Endothelial cell of umbilical vein (primary cell): ENCODE measurements at places on chromosomes 16 and 17.

DNA sequence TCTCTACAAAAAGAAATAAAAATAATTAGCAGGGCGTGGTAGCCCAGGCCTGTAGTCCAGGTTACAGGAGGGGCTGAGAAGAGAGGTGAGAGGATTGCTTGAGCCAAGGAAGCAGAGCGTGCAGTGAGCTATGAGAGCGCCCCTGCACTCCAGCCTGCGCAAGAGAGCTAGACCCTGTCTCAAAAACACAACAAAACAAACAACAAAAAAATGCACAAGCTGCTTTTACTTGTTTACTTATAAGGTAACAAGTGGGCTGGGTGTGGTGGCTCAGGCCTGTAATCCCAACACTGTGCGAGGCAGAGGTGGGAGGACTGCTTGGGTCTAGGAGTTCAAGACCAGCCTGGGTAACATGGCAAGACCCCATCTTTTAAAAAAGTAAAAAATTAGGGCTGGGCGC is 1.7 kb downstream of the CYTH1 start:
- DNase-seq, result no peak

- no peak for DNase-seq
Observed at GRCh38 chr17:61475726-61476125, 23.5 kb downstream of the TBX4 start.

DNA sequence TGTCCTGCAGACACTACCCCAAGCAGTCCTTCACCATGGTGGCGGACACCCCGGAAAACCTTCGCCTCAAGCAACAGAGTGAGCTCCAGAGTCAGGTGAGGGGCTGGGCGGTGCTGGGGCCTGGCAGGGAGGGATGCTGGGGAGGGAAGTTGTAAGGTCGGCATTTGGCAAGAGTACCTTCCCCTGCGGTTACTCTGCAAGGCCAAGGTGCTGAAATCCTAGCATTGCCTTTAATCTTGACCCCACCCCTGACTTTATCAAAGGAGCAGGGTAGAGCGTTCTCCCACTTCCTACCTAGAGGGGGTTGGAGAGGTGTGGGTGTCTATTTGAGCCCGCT is 20.5 kb downstream of the LASP1 start:
- no peak for DNase-seq

GRCh38 chr16:12009462-12009861 is 32.9 kb downstream of the SNX29 start:
- DNase-seq, result no peak

DNA sequence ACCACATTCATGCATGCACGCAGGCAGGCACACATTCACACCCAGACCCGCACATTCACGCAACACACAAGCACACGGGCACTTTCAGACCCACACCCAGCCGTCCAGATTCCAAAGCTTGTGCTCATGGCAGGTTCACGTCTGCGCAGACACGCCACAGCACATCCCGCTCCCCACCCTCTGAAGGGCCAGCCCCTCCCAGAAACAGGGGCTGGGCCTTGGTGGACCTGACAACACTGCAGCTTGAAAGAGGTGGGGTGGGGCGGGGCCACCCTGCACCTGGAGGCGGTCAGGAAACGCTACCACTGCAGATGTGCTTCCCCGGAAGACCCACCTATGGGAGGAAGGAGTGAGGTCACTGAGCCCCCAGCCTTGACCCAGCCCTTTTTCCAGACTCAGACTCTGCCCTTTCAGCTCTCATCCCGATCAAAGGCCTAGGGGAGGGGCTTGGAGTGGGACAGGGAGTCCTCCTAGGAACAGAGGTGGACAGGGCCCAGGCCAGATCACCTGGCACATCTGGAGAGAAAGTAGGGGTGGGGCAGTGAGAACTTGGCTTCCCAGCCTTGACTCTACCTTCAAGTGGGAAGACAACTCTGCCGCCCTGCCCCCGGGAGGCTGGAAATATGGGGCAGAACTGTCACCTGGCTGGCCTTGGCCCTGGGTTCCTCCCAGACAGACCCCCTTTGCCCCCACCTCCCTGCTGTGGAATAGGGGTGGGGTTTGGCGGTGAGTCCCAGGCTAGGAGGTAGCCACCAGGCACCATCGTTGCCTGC is 11.0 kb downstream of the P3H4 start:
- no peak for DNase-seq

GRCh38 chr17:81934850-81935708 is 2.0 kb downstream of the PYCR1 start:
- no peak for DNase-seq

- DNase-seq, result peak; percentile 93
Observed at GRCh38 chr17:67390646-67391361, 13.7 kb downstream of the PITPNC1 start.

- DNase-seq, result no peak
Observed at GRCh38 chr17:40303708-40304551, 5.0 kb upstream of the RARA start.

- DNase-seq, result no peak
Observed at GRCh38 chr17:45784293-45784740, at the start of gene CRHR1. Gene CRHR1, plus strand, starts transcription at chr17:45784320. Its CDS starts 225 bp downstream, at chr17:45784545.

GRCh38 chr17:75181608-75182318 is 996 bp downstream of the SUMO2 start:
- DNase-seq, result peak; percentile 38

DNA sequence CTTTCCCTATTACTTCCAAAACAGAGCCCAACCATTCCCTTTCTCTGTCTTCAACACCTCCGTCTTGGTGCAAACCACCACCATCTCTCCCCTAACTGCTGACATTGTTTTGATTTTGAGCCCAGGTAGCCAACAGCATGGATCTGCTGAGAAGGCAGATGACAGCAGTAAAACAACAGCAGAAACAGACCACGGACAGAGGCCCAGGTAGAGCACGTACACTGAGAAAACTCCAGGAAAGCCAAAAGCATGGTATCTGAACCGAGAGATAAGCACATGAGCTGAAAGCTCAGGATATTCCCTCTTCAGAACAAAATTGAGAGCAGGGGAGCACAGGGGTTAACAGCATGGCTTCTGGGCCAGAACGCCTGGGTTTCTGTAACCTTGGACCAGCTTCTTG is 18.9 kb upstream of the MAP3K14 start:
- no peak for DNase-seq

DNA sequence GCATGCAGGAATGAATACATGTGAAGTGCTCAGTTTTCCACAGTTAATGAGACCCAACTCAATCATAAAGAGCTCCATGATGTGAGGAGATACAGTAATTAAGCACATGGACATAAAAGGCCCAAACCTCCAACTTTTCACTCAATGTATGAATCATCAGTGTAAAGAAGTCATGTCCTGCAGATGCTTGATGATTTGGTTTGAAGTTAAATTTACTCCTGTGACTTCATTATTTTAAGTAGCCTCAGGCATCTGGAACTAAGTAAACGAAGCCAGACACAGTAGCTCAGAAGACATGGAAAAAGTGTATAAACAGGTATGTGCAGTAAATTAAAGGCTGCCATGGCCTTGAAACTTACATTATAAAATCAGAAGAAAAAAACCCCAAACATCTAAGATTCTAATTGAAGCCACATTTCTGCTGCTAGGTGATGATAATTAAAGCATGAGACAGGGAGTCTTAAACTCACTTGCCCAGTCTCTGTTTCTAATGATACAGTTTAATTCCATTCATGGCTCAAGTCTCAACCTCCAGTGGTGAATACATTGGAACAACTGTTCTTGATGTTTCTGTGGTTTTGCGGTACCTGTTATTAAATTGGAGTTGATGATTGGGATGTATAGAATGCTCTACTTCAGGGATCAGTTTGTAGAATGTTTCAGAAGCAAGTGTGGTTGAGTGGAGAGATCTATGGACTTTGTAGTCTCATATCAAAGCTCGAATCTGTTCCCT is 28.9 kb upstream of the CCL2 start:
- DNase-seq, result no peak

DNA sequence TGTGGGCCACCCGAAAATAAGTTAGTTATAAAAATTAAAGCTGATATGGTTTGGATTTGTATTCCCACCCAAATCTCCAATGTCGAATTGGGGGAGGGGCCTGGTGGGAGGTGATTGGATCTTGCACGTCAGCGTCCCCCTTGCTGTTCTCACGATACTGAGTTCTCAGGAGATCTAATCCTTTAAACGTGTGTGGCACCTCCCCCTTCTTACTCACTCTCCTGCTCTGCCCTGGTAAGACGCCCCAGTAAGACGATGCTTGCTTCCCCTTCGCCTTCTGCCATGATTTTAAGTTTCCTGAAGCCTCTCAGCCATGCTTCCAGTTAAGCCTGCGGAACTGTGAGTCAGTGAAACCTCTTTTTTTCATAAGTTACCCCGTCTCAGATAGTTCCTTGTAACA is 35.4 kb downstream of the SYCE1L start:
- no peak for DNase-seq

GRCh38 chr16:86010680-86011141 is 111.7 kb downstream of the IRF8 start:
- DNase-seq, result no peak
